ENCODE measurements at places on chromosomes 4 and X.

DNA sequence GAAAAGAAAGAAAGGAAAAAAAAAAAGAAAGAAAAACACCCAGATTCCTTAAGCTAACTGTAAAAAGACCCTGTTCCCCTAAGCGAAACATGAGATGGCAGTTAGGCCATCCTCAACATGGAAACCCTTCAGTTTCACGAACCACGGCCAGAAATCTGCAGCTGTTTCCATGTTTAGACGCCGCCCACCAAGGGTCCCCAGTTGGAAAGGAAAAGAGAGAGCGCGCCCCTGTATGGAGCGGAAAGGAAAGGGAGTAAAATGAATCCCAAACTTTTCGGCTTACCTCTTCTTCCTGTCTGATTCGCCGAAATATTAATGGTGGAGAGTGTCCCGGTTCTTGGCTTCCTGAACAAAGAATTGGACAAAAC, 38.3 kb downstream of the MGARP start:
- DNase-seq: no peak

DNA sequence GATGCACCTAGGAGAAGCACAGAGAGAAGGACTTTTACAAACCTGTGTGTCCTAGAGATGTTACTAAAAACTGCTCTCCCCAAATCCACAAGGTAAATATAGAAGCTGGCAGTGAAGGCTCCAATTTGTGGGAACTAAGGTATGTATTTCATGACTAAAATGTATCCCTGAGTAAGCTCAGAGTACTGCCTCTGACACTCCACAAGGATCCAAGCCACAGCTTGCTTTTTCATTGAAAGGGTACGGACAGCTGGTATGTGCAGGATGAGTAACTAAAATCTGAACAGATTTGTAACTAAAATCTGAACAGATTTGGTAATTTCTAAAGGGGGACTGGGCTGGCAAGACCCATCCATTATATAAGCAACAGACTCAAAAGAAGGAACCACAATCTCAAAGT, 187.6 kb downstream of the DCLK2 start:
- no peak for DNase-seq

- no peak for DNase-seq
Observed at GRCh38 chrX:155893521-155893920, 12.4 kb downstream of the VAMP7 start.

DNA sequence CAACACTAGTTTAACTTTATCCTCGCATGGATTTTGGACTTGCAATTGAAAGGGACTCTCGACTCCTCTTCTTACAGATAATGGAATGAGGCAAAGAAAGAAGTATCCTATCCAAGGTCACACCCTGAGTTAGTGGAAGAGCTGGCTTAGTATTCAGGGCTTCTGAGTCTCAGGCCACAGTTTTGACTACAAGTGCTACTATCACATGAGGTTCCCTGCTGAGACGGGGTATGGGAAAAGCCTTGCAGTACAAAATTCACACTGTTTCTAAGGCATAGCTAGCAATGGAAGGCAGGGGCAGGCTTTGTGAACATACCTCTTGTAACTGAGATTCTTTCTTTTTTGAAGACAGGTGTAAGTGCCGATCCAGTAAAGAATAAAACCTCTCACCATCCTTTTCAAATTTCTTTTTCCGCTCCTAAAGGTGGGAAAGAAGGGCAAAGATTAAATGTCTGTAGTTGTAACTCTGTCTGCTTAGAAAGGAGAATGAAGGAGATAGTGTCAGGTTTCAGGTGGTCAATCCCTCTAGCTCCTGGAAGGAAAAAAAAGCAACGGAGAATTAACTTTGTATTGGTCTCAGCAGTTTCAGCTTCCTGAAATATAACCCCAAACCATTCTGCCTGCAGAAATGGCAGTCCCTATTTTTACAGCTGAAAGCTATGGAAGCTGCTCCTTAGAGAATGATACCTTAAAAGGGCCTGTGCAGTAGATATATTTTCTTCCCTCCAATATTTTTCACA, 199.0 kb downstream of the OPHN1 start:
- no peak for DNase-seq

- no peak for DNase-seq
Observed at GRCh38 chr4:38769441-38769840, 13.3 kb downstream of the TLR10 start.

DNA sequence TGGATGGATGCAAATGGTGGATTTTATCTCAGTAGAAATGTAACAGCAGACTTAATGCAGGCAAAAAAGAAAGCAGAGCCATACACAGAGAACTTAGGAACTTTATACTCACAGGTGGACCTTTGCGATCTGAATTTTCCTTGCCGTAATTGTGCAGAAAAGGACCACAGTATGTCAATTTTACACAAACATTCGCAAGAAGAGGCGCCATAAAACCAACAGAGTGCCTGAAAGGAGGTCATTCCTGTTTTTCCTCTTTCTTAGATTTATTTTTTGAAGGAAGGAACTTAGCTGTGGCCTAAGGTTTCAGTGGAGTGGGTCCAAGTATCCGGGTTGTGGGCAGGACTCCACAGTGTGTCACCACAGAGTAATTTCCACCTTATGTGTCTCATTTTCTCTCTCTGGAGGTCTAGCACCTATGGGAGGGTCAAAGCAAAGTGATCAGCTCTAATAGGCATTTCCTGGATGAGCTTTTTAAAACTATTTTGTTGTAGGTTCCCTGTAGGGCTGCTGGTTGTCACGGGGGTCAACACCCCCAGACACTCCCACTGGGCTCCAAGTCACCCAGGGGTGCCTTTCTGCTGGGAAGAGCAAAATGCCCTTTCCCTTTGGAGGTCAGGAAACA, 24.7 kb upstream of the PBDC1 start:
- no peak for DNase-seq

DNA sequence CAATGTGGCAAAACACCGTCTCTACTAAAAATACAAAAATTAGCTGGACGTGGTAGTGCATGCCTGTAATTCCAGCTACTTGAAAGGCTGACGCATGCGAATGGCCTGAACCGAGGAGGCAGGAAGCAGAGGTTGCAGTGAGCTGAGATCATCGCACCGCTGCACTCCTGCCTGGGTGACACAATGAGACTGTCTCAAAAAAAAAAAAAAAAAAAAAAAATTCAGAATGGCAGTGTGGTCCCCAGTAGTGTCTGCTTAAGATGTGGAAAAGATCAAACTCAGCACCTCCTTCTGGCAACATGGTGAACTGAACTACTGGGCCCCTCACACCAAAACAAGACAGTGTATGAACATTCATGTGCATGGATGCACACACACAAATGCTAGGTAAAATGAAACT, 32.2 kb downstream of the SMS start:
- no peak for DNase-seq

DNA sequence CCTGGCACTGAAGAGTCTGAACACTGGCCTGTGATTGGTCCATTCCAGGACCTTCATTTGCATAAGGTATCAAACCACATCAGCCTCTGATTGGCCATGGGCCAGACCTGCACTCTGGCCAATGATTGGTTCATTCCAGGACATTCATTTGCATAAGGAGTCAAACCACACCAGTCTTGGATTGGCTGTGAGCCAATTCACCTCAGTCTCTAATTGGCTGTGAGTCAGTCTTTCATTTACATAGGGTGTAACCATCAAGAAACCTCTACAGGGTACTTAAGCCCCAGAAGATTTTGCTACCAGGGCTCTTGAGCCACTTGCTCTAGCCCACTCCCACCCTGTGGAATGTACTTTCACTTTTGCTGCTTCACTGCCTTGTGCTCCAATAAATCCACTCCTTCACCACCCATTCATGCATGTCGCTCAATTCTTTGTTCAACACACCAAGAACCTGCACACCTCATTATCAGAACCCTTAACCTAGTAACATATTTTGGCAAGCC, 14.2 kb upstream of the HERC5 start:
- DNase-seq: no peak

GRCh38 chrX:75155447-75155826, 646 bp downstream of the ABCB7 start:
- no peak for DNase-seq

GRCh38 chr4:83989835-83990234, 453.9 kb downstream of the GPAT3 start:
- DNase-seq: no peak

DNA sequence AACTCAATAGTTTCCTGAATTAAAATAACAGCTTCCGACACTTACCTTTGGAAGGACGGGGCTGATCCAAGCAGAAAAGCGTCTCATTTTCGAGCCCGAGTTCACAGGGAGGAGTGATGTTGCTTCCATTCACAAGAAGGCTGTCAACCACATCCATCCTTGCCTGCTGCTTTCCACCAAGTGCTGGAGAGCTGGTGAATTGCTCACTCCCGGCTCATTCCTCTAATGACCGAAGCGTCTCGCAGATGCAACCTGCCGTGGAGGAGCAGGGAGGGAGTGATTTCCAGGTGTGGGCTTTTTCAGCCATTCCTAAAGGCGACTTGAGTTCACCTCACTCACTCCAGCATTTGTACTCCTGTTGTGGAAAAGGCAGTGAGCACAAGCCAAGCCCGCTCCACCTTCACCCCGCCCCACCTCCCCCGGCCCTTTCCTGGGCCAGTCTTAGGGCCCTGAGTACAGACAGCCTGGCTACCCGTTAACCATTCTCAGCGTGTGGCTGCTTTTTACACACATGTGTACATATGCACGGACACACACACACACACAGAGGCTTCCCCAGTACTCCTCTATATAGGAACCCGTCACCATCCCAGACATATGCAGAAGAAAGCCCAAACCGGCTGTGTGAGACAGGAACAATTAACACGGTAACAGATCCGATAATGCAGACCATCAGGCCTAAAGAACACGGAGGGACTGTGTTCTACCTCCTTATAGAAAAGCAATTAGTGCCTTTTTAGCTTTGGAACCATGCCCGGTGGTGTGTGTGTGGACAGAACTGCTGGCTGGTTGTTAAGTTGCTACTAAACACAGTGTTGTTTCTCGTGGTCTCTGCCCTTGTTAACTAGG, at the start of gene CCKAR:
Gene CCKAR, minus strand, starts transcription at position 374 of the 849 bp plus-strand sequence. Its CDS starts 217 bp downstream, at position 157.
- DNase-seq: no peak

DNA sequence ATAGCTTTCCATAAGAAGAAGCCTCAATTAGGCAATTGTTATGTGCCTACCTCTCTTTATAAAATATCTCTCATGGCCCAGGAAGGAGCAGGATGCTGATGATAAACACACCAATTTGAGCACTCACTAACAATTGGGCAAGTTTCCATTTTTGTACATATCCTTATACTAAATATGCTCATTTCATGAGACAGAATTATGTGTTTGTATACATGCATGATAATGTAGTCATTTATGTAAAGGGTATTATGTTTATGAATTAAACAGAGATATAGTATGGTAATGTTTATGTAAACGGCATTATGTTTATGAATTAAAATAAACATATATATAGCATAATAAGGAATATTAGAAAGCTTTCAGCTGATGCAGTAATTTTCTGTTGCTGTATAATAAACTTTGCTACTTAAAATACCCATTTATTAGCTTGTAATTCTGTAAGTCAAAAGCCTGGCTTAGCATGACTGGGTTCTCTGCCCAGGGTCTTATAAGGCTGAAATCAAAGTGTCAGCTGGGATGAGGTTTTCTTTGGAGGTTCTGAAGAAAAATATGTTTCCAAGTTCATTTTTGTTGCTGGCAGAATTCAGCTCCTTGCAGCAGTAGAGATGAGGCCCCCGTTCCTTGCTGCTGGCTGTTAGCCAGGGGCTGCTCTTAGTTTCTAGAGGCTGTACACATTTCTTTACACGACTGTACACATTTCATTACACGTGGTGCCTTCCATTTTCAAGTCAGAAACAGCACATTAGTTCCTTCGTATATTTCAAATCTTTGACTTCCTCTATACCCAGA, 89.0 kb downstream of the GLRA2 start:
- DNase-seq: no peak

- no peak for DNase-seq
Observed at GRCh38 chrX:122422547-122422946, 761.5 kb upstream of the GRIA3 start.

DNA sequence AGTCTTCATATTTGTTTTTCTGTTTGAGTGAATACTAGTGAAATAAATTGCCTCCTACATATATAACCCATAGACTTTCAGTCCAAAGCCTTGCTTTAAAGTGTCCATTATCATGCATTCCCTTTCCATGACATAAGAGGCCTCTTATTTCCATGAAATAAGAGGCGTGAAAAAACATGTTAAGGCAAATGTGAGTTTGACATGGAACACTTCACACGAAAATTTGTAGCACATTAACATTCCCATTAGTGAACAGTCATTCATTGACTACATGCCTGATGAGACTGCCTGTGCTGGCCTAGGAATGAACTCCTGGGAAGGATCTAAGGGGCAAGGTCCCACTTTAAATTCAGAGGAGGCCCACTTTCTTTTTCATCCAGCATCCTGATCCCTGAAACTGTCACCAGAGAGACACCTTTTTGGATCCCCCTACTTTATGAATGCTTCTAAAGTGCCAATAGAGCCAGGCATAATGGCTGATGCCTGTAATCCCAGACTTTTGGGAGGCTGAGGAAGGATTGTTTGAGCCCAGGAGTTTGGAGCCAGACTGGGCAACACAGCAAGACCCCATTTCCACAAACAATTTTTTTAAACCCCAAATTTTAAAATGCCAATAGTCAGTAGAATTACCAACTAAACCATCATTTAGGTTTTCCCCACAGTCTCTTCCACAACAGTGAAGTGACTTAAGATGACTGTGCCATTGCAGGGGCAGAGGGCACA, 6.7 kb downstream of the RTL8B start:
- DNase-seq: no peak

DNA sequence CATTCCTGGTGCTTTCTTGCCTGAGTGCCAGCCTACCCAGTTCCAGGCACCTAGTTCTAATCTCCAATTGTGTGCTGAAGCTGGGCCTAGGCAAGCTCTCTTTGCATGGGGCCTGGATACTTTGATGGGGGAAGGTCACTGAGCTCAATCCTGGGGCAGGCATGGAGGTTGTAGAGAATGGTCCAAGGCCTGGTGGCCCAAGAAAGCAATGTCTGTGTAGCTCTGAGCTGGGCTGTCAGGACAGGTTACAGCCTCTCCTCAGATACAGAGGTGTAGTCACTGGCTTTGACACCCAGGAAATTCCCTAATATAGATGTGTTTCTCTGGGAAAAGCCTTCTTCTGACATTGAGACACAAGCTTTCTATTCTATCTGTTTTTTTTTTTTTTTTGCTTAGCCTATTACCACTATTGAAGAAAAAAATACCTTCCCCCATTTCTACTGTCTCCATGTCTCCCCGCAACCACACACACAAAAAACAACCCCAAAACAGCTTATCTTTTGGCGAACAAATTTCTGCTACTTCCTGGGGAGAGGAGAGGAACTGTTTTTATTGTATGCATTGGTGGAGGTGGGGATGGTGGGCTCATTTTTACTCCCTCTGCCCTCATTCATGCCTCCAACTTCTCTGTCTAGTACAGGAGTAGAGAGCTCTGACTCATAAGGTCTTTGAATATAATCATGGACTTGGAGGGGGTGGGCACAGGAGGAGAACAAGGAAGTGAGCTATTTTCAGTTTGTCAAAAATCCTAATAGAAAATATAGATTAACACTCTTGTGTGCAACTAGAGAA, 66.7 kb upstream of the DHX15 start:
- no peak for DNase-seq

GRCh38 chr4:15400981-15401671, 26.7 kb upstream of the C1QTNF7 start:
- no peak for DNase-seq

DNA sequence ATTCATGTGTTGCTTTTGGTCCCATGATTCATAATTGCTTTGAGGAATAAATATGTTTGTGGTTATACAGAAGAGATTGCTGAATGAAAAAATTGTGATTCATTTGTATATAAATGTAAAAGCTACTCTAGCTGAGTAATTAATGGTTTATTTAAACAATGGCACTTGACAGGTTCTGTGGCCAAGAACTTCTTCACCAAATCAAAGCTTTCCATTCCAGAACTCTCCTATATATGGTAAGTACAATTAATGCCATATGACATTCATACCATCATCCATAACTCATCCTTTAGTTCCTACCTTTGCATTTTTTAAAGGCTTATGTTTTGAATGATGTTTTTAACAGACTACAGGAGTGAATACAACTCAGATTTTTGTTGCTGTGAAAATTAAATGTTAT, 105.8 kb downstream of the REPS2 start:
- DNase-seq: no peak

All from stimulated activated CD8-positive, alpha-beta memory T cell treated with anti-CD3 and anti-CD28 coated beads, Interleukin-4, amount 100 ng/mL, for 4 hours (primary cell).